ENCODE measurements at places on chromosomes 3 and 15.
A peak's percentile ranks its signal among the peaks of the same experiment; 100 is the strongest.

- DNase-seq: no peak
Measured at GRCh38 chr15:65612616-65612946, 1.6 kb upstream of the INTS14 start.

- DNase-seq: no peak
Measured at GRCh38 chr3:94524102-94524919, 461.4 kb downstream of the NSUN3 start.

DNA sequence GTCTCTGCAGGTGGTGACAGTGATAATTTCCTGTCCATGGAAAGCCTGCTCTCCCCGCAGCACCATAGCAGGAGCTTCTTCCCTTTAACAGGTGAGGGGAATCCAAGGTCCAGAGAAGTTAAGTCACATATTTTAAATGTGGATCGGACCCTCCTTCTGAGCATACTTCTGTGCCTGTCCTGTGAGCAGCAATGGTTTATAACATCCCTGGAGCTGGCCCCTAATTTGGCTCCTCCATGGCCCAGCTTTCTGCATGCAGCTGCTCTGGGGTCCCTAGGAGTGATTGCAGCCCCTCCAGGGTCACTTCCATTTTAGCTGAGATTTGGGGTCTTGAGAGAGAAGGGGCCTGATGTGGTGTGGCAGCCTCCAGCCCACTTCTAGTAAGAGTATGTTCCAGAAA lies 127.8 kb downstream of the EEFSEC start:
- no peak for DNase-seq

- no peak for DNase-seq
Measured at GRCh38 chr3:131543714-131544113, 40.9 kb upstream of the MRPL3 start.

- no peak for DNase-seq
Measured at GRCh38 chr3:72316501-72317279, 531.6 kb downstream of the SHQ1 start.

GRCh38 chr3:191894406-191894805 lies 433.4 kb downstream of the PYDC2 start:
- no peak for DNase-seq

DNA sequence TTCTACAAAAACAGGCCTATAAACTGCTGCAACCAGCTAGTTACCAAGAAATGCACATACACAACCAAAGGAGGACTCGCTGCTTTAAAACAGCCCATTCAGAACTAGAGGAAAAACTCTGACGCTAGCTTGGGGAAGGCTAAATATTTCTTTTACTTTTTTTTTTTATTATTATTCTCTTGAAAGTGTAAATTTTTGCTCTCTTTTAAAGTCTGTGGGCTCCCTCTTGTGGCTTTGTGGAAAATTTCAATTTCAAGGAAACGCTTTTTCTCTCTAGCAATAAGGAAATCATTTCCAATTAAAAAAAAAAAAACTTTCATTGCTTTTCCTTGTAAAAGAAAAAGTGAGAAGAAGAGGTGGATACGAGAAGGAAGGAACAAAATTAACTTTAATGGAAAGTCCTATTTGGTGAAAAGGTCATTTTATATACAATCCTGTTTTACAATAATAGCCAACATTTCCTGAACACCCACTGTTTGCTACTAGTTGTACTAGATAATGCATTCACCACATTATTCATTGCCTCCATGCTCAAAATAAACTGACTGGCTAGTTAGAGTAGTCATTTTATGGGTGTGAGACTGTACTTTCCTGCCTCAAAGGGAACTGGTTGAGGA lies 51.2 kb upstream of the SAMMSON start:
- DNase-seq: no peak

GRCh38 chr15:41183581-41183980 lies 47.0 kb downstream of the EXD1 start:
- DNase-seq: no peak

DNA sequence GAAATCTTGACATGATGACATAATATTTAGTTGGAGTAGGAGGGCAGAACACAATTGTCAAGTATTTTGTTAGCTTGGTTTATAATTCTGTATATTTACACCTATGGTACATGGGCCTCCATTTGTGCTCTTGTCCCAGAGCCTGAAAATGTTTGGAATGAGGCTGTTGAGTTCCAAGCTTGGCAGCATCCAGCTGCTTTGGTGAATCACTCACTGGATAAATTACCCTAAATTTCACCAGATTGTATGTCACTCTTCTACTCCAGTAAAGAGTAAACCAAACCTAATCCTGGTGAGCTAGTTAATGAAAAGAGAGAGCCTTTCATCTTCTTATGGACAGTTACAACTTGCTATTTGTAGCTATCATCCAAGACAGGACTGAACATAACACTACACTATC lies 928.7 kb downstream of the DIPK2A start:
- no peak for DNase-seq

DNA sequence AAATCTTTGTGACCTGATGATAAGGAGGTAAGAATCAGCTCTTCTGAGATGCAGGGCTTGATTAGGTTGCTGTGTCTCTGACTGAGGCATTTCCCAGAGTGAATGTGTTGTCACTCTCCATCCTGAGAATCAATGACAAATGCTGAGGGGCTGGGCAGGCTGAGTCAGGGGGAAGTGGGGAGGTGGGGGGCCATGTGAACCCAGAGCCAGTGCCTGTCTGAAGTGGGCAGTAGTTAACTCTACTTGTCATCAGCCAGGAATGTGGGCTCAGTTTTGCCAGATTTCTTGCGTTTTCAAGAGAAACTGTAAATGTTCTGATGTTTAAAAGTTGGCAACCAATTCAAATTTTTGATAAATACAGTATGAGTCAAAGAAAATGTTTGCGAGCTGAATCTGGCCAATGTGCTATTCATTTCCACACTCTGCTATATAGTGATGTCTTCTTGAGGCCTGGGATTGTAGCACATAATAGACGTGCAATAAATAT lies 3.1 kb upstream of the BNC1 start:
- no peak for DNase-seq

GRCh38 chr3:194640829-194641228 lies 7.6 kb upstream of the TMEM44 start:
- no peak for DNase-seq

GRCh38 chr3:76402926-76403325 lies 617.6 kb upstream of the ZNF717 start:
- DNase-seq: no peak

GRCh38 chr3:150945226-150946032 lies 27.1 kb downstream of the CLRN1 start:
- DNase-seq: no peak

DNA sequence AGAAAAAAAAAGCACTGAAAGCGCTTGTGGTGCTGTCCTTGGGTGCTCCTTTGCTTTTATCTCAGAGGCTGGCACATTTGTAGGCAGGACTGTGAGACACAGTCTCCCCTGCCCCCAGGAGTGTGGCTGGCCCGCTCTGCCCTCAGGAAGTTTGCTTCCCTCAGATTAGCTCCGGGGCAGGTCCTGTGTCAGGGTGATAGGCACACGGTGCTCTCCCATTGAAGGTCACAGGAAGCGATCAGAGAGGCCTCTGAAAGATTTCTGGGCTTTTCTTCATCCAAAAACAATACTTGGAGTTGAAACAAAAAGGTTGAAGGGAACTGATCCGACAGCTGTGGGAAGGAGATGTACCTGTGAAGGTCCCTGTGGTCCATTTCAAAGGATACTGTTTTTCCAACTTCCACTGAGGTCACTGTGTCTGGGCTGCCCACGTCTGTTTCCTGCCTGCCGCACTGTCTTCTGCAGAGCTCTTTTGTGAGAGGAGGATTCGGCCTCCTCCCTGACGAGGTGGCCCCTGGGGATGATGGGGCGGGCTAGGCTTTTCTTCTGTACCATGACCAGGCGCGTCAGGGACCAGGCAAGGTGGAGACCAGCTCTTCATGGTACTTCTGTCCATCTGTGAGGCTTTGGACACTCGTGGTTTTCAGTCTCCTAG lies 330.5 kb upstream of the CTDSPL start:
- DNase-seq: no peak

DNA sequence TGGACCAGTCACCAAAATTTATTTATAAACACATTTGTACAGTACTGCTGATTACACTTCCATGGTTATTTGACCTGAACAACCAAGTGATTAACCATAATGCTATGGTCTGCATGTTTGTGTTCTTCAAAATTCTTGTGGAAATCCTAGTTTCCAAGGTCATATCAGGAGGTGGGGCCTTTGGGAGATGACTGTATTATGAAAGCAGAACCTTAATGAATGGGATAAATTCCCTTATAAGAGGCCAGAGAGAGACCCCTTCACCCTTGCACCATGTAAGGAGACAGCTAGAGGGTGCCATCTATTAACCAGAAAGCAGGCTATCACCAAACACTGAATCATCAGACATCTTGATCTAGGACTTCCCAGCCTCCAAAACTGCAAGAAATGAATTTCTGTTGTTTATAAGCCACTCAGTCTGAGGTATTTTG lies 1.9 kb downstream of the SCAPER start:
- peak; percentile 16 for DNase-seq

DNA sequence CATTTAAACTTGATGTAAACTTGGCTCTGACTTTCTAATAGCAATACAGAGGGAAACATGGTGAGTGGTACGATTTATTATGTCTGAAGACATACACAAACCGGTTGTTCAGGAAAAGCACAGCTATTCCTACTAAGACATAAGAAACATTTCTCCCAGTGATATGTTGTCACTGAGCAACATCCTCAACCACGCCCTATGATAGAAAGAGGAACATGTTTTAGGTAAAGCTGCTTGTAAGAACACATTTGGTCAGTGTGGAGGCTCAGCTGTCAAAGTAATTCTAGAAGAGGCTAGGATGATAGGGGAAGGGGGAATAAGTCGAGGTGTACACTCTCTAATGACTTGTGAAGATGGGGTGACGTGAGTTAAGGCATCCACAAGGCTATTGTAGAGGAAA lies 42.7 kb upstream of the B3GNT5 start:
- no peak for DNase-seq

DNA sequence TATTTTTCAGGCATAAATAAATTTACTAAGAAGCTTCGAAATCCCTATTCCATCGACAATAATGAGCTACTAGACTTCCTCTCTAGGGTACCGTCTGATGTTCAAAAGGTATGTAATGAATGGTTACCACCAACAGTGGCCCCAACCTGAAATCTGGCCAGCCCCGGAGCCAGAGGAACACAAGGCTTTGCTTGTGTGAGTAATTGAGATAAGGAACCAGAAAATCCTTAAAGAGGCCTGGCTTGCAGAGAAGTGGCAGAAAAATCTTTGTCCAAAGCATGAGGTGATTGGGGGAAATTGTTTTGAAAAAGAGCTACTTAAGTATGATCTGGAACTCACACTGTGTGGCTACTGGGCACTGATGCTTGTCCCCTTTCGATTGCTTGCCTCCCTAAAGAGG lies 245.3 kb downstream of the MCTP2 start:
- DNase-seq: no peak

GRCh38 chr3:170090601-170090981 lies 52.8 kb downstream of the GPR160 start:
- DNase-seq: no peak

- DNase-seq: no peak
Measured at GRCh38 chr3:46124216-46125177, 83.6 kb downstream of the CCR1 start.

DNA sequence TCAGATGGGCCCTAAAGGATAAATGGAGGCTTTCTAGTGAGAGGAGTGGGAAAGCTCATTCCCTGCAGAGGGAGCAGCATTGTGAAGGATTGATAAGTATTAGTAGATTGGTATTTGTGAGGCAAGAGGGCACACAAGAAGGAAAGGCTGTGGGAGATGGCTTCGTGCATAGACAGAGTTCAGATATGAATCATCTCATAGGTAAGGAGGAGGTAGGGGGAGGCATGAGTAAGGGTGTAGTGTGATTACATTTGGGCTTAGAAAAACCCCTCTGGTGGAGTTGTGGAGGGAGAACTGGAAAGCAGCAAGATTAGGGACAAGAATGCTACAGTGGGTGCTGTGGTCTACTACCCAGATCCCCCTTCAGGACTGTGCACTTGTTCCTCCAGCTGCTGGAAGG lies 29.6 kb downstream of the ONECUT1 start:
- no peak for DNase-seq

DNA sequence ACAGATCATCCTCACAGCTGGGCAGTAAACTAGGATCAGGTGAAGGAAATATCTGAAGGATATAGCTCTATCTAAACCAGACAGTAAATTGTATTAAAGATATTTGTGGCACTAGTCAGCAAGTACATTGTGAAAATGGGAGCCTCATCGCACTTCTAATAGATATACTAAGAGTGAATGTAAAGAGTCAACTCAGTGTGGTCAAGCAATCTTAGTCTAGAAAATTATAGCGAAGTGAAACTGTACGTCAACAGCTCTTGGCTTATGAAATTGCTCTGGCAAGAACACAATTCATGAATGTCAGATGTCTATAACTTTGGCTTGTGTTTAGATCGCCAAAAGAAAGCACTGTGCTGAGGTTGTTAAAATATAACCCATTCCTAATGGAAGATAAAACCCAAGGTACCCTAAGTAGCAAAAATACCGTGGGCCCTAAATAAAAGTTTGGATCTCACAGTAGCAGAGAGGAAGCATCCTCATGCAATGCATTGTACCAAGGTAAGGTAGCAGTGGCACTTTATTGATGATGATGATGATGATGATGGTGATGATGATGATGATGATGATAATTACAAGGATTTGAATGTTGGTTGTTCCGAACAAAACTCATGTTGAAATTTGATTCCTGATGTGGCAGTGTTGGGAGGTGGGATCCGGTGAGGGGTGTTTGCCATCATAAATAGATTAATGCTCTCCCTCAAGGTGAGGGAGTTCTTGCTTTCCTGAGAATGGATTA lies 228.5 kb downstream of the UNC13C start:
- no peak for DNase-seq

GRCh38 chr3:22443571-22444233 lies 692.7 kb upstream of the ZNF385D start:
- DNase-seq: no peak

DNA sequence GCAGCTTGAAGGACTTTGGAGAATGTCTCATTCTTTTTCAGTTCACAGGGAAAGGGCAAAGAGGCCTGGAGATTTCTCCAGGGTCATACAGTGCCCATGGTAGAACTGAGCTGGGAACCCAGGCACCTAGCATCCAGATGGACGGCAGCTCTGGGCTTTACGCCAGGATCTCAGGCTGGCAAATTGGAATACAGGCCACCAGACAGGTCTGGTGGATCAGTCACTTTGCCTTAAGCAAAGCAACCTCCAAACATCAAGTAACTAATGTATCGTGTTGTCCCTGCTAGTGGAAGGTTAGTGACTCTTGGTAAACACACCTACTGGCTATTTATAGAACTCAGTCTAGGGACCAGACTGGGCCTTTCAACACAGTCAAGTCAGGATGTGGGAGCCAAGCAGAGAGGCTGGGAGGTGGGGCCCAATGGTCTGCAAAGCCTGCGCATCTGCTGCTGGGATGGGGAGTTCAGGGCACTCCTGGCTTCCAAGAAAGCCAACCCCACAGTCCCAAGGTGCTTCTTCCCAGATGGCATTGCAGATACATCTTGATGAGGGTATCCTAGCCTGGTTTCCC lies 30.2 kb downstream of the RPLP1 start:
- DNase-seq: no peak

- no peak for DNase-seq
Measured at GRCh38 chr3:48431224-48432029, 1.5 kb upstream of the PLXNB1 start.

Data from NCI-H524 treated with DMSO at 0.1 percent for 48 hours (cell line).